ENCODE measurements at places on chromosomes 16 and 17. TPM values are rescaled to one million over a fixed set of nuclear protein-coding genes. Genes with fewer than 3 reads are reported as not detected.

ZC3H7A gene
- total RNA-seq = 26.2 TPM

CLEC18B gene
- 0.39 TPM for total RNA-seq

OTOA gene
- total RNA-seq = 0.10 TPM

KRTAP4-3 gene
- total RNA-seq = not detected

TEX14 gene
- total RNA-seq = 0.16 TPM

C17orf67 gene
- total RNA-seq = 1.8 TPM
